HT1080 (cell line): ENCODE measurements at places on chromosomes 5 and 9.

DNA sequence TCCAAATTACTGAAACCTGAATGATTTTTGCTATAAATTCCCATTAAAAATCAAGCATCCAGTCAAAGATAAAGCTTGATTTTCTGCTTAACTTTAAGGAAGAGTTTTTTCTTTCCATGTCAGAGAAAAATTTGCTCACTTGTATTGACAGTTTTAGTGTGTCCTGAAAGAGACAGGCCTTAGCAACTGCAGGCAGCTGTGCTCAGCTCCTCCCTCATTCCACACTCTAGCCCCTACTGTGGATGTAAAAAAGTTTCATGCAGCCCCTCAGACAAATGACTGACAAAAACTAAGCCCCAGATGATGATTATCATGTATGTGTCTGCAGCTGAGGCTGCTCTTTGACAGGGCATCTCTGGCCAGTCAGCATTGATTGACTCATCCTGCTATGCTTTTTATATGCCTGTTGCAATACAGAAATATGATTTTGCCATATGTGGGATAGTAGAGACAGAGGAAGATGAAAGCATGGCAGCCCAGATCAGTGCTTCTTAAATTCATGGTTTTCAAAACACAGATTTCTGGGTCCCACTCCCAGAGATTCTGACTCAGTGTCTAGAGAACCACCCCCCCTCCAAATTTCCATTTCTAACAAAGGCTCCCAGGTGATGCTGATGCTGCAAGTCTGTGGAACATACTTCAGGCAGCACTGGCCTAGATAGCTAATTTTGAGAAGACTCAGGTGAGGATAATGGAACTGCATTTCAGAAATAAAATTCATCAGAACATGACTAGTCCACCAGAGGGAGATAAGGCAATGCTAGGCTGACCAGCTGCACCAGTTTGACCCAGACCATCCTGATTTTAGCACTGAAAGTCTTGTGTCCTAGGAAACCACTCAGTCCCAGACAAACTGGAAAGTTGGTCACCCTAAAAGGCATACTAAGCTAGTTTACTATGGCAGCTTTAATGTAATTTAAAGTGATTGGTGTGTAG lies 298.7 kb upstream of the KCNN2 start:
- DNase-seq = no peak

DNA sequence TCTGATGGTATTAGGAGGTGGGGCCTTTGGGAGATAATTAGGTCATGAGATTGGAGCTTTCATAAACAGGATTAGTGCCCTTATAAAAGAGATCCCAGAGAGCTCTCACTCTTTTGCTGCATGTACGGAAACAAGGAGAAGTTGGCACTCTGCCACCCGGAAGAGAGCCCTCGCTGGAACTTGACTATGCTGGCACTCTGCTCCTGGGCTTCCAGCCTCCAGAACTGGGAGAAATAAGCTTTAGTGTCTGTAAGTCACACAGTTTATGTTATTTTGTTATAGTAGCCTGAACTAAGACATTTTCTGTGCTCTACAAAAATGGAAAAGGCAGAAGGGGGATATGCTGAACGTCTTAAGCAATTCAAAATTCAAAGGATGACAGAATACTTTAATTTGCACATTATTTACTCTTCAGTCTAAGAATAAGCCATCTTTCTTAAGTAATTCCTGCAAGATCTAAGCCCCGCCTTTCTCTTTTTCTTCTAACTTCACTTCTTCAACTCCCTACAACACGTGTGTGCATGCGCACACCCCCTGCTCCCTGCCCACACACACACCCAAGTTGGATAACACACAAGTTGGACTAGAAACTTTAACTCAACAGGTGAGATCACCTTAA lies 17.3 kb downstream of the NFIB start:
- DNase-seq = no peak

DNA sequence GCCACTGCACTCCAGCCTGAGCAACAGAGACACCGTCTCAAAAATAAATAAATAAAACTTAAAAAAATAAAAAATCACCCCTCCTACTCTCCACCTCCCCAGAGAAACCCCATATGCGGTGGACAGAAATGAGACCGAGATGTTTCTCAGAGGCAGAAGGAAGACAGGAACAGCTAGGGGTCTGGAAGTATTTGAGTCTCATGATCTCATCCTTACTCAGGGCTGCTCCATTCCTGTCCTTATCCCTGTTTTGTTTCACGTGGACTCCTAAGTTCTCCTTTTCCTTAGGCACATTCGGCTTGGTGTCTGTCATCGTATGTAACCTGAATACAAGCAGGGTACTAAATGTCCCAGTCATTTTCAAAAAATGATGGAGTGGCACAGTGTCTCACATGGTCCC lies 76.1 kb downstream of the C9orf50 start:
- DNase-seq = peak; percentile 22

GRCh38 chr5:61313960-61314681 lies 17.9 kb upstream of the ZSWIM6 start:
- peak; percentile 99 for DNase-seq

- DNase-seq = no peak
Observed at GRCh38 chr9:126009047-126009446, 261.9 kb downstream of the PBX3 start.
